NCI-H2171 treated with DMSO at 0.1 percent for 48 hours (cell line): ENCODE measurements at places on chromosomes 7 and 10.

DNA sequence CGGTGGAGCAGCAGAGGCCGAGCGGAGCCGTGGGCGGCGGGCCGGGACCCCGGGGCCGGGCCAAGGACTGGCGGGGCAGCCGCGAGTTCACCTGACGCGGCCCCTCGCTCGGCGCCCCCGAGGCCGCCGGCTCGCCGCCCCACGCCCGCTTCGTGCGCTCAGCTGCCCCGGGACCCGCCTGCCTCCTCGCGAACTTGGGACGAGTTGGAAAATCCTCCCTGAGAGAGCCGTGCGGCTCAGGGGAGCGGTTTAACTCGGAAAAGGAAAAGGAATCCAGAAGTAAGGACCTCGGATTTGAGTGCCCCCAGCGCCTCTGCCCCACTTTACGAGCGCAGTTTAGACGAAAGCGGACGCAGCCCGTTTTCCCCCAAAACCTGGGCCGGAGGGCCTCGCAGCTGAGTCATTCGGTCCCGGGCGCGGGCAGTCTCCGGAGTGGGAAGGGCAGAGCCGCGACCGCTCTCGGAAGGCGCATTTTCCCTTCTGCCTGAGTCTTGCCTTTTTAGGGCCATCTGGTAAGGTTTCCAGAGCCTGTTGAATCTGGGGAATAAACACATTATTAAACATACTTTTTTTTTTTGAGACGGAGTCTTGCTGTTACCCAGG, 744 bp downstream of the CREM start:
- peak; percentile 13 for DNase-seq

DNA sequence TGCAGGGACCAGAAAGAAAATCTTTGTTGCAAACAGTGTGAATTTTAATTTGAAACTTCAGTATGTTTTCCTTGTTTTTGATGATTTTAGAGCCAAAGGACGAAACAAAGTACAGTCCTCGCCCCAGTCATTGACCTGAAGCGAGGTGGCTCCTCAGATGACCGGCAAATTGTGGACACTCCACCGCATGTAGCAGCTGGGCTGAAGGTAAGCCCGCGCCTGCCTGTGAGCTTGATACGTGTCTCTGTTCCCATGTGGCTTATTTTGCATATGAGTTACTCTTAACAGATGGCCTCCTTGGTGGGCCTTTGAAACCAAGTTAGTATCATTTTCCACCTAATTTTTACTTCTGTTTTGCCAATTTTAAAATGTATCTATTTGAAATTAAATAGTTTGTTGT, 12.3 kb downstream of the RBM17 start:
- peak; percentile 71 for DNase-seq

DNA sequence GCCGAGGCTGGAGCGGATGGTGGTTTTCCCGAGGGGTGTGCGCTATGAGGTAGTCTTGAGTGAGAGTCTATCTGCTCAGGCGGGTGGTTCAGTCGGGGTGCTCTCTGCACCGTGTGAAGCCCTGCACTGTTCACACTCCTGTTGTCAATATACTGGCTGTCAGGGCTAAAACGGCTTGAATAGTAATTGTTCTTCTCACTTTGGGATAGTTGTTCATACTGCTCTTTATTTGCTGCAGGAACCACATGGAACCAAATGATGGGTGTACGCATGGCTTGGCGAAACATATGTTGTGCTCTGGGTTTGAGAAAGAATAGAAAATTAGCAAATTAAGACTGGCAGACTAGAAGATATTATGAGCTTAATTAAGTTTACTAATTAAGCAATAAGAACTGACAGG, 432.5 kb downstream of the PARD3 start:
- DNase-seq, result no peak

- DNase-seq, result no peak
Measured at GRCh38 chr7:36820527-36821170, 96.4 kb upstream of the AOAH start.

GRCh38 chr10:124224331-124225028, 131.1 kb upstream of the CHST15 start:
- no peak for DNase-seq

DNA sequence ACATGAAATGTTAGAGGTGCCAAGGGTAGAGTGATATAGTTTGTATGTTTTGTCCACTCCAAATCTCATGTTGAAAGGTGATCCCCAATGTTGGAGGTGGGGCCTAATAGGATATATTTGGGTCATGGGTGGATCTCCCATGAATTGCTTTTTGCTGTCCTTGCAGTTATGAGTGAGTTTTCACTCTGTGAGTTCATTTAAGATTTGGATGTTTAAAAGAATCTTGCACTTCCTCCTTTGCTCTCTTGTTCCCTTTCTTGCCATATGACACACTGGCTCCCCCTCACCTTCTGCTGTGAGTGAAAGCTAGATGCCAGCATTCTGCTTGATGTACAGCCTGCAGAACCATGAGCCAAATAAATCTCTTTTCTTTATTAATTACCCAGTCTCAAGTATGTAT, 269.2 kb downstream of the ZWINT start:
- DNase-seq, result no peak

DNA sequence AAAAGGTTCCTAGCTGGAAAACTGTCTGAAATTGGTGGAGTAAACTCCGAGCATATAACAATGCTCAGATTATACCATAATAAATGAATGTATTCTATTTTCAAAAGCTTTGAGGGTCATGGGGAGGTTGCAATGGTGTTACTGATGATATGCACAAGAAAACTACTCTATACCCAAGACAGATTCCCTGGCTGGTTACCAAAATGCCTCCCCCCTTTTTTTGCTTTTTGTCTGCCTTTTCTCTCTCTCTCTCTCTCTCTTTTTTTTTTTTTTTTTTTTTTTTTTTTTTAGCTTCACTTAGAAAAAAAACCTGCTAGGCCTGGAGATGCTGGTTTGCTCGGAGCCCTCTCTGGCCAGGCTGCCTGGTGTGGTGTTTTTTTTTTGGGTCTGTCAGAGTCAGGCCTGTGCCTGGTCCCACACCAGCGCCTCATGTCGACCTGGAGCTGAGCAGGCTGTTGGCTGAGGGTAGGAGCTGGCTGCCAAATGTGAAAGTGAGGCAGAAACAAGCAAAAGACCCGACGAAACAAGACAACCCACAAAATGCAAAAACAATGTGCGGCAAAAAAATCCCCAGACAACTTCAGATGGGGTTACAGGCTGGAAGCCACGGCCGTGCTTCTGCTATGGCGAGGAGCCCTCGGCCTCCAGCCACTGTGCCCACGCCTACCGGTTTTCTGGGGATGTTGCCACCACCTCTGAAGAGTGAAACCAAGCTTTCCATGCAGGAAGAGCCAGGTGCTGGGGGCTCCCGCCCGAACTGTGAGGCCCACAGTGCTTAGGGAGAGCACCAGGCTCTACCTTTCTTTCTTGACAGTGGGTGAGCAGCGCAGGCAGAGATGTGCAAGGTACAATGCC, 59.9 kb upstream of the EFCAB10 start:
- DNase-seq, result no peak

DNA sequence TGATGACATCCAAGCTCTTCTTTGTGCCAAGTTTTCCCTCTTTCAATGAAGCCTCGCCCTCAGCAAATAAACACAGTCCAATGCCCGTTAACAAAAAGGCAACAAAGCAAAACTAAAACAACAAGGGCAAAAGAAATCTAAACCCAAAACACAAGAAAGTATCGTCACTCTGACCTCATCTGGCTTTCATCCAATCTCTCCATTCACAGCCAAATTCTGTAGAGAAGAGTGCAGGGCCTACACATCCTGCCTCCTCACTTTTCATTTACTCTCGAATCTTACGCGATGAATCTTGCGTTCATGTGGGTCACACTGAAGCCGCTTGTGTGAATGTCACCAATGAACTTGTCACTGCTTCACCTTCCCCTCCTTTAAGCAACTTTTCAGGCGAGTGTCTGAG, 15.9 kb upstream of the AKR1E2 start:
- no peak for DNase-seq

GRCh38 chr10:24425151-24425550, 216.2 kb downstream of the KIAA1217 start:
- DNase-seq, result no peak

- DNase-seq, result peak; percentile 2
Measured at GRCh38 chr10:89301721-89302445, at the start of gene IFIT2. Gene IFIT2, plus strand, starts transcription at chr10:89302046. Its CDS starts 78 bp downstream, at chr10:89302124.

DNA sequence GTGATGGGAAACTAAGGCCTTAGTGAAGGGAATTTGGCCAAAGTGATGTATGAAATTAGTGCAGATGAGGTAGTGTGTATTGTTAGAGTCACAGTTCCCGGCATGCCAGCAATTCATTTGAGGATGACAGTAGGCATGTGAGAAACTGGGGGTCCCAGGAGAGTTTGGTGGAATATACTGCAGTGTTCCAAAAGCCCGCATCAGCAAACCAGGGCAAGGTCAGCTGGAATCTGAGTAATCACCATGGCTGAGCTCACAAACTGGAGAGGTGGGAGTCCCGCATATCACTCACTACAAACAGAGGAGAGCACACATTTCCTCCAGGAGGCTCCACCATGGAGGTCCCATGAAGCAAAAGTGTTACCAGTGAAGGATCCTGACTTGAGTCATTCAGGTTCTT, 740.7 kb downstream of the TNS3 start:
- no peak for DNase-seq

DNA sequence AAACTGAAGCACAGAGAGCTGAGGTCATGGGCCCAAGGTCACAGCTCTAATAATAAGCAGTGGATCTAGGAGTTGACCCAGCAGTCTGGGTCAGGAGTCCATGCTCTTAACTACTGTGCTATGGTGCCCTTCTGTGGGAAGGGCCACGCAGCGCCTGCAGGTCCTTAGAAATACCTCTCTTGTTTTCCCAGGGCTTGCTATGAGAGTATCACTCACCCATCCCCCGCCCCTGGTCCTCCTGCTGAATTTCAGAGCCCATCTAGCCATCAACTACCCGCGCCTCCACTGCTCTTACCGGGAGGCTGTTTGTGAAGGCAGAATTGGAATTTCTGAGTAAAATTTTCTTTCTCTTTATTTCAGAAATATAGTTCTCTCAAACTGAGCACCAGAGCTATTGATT, 27.3 kb upstream of the CRHR2 start:
- no peak for DNase-seq

- DNase-seq, result no peak
Measured at GRCh38 chr10:126041804-126042231, 145.5 kb downstream of the FANK1 start.

DNA sequence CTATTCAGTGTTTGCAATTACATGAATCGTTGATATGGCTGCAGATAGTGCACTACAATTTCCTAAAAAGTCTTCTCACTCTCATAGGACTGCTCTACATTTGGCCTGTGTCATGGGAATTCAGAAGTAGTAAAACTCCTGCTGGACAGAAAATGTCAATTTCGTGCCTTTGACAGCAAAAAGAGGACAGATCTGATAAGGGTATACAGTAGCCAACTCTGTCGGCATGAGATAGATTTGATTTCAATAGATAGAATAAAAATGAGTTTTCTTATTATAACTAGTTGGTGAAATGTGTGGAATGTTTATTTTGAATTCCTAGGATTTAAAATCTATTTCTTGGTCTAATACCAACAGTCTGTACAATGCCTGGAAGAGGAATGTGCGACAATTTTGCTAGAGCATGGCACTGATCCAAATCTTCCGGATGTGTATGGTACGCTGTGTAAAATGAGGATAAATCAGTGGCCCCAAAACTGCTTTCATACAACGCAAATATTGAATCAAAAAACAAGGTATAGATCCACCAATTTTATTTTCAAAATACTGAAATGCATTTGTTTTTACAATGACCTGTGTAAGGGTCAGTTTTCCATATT, 133.5 kb upstream of the CDK13 start:
- no peak for DNase-seq

GRCh38 chr10:96541921-96542320, 28.2 kb upstream of the TLL2 start:
- DNase-seq, result no peak

GRCh38 chr10:131018886-131019500, 292.5 kb downstream of the TCERG1L start:
- no peak for DNase-seq

- peak; percentile 61 for DNase-seq
Measured at GRCh38 chr10:2978111-2978510, 89.2 kb upstream of the PFKP start.

GRCh38 chr10:121531830-121532178, 66.4 kb downstream of the FGFR2 start:
- no peak for DNase-seq

DNA sequence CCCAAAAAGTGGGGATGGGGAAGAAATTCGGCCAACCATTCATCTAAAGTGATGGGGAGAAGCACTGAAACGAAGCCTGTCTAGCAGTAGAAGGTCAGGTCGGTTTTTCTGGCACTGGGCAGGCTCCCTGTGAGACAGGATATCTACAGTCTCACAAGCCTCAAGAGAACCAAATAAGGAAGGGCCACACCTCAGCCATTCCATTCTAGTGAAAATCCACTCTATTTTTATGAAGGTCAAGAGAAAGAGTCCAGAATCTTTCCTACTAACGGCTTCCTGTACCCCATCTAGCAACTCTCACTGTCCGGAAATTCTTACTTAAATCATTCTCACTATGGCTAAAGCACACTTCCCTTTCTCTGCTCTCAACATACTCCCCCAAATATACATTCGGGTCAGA, 267.1 kb downstream of the PRPF18 start:
- no peak for DNase-seq

DNA sequence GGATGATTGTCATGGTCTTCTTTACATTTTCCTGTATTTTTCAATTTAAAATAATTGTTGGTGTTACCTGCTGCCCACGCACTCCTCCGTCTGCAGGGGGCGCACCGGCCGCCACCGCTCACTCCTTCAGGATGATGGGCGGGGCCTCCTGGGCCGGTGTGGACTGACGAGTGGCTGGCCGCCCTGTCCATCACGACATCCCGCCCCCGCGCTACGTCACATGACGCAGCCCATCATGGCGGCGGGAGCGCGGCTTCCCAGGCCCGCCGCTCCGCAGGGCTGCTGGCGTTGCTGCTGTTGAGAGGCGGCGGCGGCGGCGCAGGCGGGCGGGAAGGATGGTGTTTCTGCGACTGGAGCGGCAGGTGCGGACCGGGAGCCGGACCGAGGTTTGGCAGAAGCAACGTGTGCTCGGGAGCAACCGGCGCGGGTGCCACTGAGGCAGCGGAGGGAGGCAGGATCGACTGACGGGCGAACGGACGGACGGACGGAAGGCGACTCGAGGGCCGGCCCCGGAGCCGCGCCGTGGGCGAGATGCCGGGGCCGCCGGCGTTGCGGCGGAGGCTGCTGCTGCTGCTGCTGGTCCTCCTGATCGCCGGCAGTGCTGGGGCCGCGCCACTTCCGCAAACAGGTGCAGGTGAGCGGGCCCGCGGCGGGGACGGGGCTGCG, at the start of gene LMTK2:
Gene LMTK2, plus strand, starts transcription at position 216 of the 666 bp plus-strand sequence. Its CDS starts 316 bp downstream, at position 532.
- DNase-seq, result peak; percentile 82

- peak; percentile 9 for DNase-seq
Measured at GRCh38 chr7:132614428-132615318, 38.4 kb upstream of the PLXNA4 start.

DNA sequence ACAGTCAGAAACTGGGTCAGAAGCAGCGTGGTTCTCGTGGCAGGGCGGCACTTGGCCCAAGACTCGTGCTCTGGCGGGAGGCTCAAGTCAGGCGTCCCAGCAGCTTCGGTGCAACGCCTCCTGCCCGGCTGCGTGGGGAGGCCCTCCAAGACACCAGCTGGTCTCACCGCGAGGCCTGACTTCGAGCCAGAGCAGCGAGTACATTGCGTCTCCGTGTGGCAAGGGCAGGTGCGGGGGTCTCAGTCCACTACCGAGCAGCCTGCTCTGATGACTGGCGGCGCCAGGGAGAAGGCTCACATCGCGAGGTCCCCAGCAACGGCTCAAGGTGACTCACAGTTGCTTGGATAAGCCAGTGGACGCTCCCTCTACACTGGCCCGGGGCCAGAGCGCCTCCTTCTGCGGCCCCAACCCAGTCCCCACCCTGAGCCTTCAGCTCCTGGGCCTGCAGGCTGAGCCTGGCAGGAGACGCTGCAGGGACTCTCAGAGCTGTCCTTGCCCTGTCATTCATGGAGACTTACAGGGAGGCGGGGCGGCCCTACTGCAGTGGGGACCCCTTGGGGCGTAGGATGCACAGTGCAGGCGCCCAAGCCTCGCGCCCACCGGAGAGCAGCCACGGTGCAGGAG, 41.9 kb upstream of the PRKAR1B start:
- peak; percentile 71 for DNase-seq
